Stimulated activated CD4-positive, alpha-beta T cell treated with anti-CD3 and anti-CD28 coated beads, Interleukin-2, amount 100 ng/mL, for 4 hours (primary cell): ENCODE measurements at places on chromosomes 11 and 22.

GRCh38 chr11:128832121-128832497 lies 35.0 kb downstream of the KCNJ1 start:
- DNase-seq: no peak

- no peak for DNase-seq
These were observed 104.5 kb upstream of the RAG2 start for GRCh38 chr11:36702330-36703054.

GRCh38 chr11:14872032-14872431 lies 20.0 kb downstream of the CYP2R1 start:
- DNase-seq: no peak

DNA sequence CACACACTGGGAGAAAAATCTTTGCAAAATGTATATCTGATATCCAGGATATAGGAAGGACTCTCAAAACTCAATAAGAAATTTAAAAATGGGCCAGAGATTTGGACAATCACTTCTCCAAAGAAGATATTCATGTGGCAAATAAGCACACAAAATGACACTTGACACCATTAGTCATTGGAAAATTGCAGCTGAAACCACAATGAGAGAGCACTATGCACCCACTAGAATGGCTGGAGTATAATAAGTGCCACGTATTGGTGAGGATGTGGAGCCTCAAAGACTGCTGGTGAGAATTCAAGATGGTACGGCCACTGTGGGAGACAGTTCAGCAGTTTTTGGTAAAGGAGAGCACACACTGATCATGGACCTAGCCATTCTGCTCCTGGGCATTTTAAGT lies 12.8 kb upstream of the OSBPL5 start:
- DNase-seq: no peak

- DNase-seq: no peak
These were observed 128.7 kb downstream of the DSCAML1 start for GRCh38 chr11:117668321-117668751.

DNA sequence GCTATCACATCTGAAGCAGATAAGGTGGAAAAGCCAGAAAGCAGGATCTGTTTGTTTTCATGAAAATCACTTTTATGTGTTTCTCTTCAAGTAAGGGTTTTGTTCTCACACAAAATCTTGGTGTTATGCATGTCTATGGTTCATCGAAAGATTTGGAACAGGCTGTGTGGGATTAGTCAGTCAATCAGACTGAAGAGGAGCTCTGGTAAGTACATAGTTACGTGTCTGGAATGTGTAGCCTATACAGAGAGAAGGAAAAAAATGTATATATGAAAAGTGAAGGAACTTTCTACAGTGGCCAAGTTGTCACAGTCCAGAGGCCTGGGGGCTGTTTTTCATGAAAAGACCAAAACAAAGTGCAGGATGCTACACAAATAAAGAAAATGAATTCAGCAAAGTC lies 156.7 kb downstream of the CNTN5 start:
- DNase-seq: no peak

DNA sequence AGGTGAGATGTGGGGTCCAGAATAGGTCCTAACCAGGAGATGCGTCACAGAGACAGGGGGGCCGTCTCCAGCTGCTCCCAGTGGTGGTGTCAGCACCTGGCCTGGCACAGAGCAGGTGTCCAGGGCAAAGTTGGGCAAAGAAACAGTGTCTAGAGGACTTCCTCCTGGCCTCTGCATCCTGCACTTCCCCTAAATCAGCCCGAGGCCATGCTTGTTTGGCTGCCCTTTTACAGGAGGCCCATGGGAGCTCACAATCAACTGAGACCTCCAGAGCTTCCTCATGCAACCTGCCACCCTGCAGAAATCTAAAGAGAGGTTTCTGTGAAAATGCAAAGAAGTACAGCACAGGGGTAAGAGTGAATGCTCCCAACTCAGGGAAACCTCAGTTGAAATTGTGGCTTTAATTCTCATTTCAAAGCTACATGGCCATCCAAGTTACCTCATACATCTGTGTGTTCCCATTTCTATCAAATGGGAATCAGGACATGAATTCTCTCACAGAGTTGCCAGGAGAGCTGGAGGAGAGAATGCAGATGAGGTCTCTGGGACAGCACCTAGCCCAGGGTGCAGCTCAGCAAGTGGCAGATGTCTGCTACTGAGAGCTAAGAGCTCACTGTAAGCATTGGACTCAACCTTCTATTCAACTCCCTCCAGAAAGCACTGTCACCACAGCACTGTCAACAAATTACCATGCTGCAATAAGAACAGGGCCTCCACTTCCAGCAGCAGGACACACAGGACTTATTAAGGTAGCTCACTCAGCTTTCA lies 32.6 kb downstream of the TCIRG1 start:
- DNase-seq: no peak

DNA sequence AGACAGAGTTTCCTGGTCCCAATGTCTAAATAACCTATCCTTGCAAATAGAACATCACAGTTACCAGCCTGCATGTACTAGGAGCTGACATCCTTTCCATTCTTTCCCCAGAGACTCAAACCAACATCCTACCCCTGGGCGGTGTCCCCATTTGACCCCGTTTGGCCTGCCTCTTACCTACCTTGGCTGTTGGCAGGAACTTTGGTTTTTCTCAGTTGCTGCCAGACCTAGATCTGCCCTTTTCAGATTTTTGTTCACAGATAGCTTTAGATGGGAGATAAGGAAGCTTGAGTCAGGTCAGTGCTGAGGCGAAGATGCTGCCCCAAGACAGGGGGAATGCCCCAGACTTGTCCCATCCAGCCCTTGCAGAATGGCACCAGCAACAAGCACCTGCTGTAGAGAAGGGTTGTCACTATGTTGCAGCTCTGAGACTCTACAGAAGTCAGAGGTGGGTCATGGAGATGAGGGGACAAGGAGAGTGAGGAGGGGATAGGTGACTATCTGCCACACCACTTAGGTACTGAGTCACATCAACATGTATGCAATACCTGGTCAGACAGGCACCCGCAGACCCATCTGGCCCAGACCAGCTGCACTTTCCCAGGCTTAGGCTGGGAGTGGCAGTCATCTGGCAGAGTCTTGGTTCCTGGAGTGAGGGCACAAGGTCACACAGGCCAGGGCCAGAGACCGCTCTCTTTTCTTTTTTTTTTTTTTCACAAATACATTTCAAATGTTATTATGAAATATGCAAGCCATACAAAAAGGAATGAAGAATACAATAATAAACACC lies 61.5 kb upstream of the POU2AF1 start:
- DNase-seq: no peak

DNA sequence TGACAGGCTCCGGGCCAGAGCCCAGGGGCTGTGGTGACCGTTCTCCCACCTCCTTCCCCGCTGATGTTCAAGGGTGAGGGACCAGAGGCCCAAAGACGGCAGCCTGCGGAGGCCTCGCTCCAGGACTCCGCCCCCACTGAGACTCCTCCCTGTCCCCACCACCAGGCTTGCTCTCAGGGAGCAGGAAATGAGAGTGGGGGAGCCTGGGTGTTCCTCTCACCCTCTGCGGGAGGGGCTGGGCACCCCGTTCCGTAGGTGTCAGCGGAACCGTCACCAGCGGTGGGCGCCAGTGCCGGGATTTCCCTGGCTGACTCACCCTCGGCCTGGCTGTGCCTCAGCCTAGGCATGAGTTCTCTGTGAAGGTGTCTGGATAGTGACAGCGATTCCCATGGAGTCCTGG lies 15.7 kb downstream of the DAGLA start:
- DNase-seq: peak; percentile 94

GRCh38 chr22:44351037-44351436 lies 38.3 kb upstream of the SHISAL1 start:
- no peak for DNase-seq

GRCh38 chr11:34570584-34570983 lies 50.3 kb upstream of the EHF start:
- no peak for DNase-seq

GRCh38 chr22:40920526-40920925 lies 30.7 kb upstream of the RBX1 start:
- no peak for DNase-seq

GRCh38 chr11:118147502-118147901 lies 5.1 kb downstream of the SCN4B start:
- DNase-seq: no peak
